AG10803 (cell line): ENCODE measurements at places on chromosomes 3 and 15.
A peak's percentile ranks its signal among the peaks of the same experiment; 100 is the strongest.

- DNase-seq: no peak
Measured at GRCh38 chr15:42155546-42156242, 742 bp downstream of the PLA2G4F start.

GRCh38 chr3:129056451-129057173 lies 4.0 kb upstream of the GP9 start:
- no peak for DNase-seq

DNA sequence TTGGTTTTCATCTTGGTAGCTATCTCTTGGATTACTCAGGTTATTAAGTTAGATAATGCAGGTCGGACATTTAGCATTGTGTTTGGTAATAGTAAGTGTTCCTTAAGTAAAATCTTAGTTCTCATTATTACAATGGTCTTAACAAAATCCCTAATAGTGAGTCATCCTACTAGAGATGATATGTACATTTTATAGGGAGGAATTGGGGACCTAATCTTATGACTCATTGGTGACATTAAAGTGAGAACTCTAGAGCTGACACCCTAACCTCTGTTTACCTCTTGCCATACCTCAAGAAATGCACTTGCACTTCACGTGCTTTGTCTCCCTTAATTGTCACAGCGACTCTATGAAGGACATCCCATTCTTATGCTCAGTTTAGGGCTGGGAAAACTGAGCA lies 174.9 kb downstream of the CADPS start:
- no peak for DNase-seq

DNA sequence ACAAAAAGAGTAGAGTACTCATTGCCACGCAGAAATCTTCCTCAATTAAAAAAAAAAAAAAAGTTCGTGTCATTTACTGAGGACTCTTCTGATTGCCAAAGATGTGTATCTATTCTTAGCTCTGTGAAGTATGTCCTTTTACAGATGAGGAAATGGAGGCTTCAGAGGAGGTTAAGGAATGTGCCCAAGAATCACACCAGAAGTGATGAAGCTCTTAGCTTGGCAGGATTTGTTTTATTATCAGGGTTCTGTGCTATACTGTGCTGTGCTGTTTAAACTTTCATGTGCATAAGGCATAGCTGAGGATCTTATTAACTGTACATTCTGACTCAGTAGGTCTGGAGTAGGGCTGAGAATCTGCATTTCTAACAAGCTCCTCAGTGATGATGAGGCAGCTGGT lies 665.2 kb upstream of the ADAMTS9 start:
- DNase-seq: peak; percentile 40

- no peak for DNase-seq
Measured at GRCh38 chr3:175288621-175289020, 429.5 kb downstream of the NAALADL2 start.

GRCh38 chr3:196749125-196749524 lies 9.5 kb downstream of the PAK2 start:
- DNase-seq: no peak

GRCh38 chr3:38549486-38549885 lies 53.3 kb downstream of the EXOG start:
- DNase-seq: no peak

DNA sequence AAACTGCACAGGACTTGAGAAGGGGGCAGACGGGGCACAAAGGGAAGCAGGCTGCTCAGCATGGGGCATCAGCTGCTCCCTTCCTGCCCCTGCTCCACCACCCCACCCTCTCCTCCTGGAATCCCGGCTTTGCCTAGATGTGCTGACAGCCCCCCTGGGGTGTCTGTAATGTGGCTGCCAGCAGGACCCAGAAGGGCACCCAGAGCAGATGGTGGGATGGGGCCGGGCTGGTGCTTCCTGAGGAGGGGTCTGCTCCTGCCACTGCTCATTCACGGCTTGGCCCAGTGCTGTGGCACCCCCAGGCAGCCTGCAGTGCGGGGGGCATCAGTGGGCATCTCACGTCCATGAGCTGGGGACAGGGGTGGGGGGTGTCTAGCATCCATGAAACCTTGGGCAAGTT lies 10.2 kb downstream of the H1-8 start:
- no peak for DNase-seq

GRCh38 chr3:176514297-176514696 lies 683.0 kb downstream of the TBL1XR1 start:
- peak; percentile 42 for DNase-seq

DNA sequence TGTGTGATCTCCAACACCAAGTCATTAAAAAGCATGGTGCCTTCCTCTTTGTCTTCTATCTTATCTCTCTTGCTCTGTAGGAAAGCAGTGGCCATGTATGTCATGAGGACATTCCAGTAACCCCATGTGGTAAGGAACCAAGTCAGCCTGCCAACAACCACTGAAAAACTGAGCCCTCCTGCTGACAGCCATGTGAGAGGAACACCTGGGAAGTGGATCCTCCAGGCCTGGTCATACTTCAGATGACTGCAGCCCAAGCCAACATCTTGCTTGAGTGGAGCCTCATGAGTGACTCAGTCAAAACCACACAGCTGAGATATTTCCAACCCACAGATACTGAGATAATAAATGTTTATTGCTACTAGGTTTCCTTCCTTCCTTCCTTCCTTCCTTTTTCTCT lies 597.3 kb downstream of the ZIC1 start:
- peak; percentile 76 for DNase-seq

DNA sequence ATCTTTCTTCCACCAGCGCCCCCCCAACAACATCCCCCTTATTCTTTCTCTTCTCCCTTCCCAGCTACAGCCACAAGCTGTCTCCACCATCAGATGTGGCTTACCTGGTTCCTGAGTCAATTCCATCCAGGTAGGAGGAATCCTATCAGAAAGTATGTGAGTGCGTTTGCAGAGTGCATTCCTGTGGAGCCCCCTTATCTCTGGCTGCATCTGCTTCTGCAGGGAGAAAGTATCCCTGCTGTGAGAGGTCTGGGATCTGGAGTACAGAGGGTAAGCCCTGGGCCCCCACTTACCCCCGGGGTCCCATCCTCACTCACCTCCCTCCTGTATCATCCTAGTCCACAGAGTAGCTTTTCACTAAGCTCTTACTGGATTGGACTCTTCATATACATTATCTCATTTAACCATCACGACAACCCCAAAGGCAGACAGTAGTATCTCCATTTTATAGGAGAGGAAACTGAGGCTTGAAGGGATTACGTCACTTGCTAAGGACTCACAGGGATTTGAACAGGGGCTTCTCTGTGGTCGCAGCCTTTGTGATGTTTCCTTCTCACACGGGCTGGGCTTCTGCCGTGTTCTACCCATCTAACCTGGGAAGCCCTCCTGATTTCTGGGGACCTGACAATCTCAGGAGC lies 22.2 kb upstream of the MAGEF1 start:
- DNase-seq: no peak

GRCh38 chr15:100879061-100879463 lies 569 bp upstream of the ALDH1A3 start:
- DNase-seq: no peak

DNA sequence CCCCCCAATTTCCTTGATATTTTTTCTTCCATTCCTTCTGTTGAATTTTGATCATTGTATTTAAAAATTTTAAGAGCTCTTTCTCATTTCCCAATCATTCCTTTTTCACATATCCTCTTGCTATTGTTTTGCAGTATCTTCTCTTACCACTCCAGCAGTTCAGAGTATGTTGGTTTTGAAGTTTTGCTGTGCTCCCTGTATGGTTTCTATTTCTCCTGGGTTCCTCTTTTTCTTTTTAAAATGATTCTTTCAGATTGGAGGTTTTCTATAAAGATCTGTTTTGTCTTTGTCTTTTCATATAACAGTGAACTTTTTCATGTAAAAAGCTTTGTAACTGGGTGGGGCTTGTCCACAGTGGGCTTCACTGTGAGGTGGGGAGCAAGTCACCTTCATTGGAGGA lies 12.8 kb downstream of the USP3 start:
- no peak for DNase-seq

DNA sequence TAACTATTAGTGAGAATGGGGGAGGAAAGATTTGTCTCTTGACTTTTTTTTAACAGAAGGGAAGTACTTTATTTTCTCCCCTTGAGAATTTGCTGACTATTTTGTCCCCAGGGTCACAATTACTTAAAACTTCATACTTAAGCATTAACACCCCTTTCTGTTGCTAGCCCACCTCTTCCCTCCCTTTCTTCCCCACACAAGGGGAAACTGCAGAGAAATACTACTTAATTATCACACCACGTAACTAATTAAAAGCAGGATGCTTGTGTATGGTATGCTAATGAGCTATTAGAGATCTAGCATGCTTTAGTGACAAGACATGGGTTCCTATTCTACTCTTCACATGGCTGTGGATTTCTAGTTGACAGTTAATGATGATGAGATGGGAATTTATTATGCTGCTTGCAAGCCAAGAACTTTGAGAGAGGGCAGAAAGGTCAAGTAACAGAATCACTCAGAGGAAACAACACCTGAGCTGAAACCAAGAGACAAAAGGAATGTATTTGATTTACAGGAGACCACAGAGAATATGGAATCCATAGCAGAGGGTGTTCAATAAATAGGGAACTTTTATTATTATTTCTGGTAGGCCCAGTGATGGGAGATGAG lies 179.2 kb downstream of the LSAMP start:
- no peak for DNase-seq

- peak; percentile 41 for DNase-seq
Measured at GRCh38 chr3:88005066-88005465, 53.7 kb downstream of the CGGBP1 start.

DNA sequence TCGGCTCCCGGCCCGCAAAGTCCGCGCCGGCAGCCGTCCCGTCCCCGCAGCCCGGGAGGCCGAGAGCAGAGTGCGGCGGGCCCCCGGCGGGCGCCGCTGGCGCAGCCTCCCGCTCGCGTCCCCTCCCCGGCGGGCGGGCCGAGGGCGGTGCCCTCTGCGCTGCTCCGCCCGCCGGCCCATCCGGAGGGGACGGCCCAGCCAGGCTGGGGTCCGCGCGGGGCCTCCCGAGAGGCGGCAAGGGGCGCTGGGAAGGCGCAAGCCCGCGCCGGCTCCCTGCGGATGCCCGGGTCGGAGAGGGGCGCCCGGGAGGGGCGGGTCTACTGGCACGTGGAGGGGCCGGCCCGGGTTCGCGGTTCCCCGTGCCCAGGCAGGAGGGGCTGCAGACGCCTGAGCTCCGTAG lies at the start of the genes CLCN2 and POLR2H:
TSS of gene CLCN2 (minus strand) at position 74 of the 400 bp plus-strand sequence. CDS start 126 bp downstream, outside the sequence.
TSS of gene POLR2H (plus strand) at position 179 of the 400 bp plus-strand sequence. CDS start 1,783 bp downstream, outside the sequence.
- DNase-seq: peak; percentile 27

GRCh38 chr15:41567862-41568261 lies 8.8 kb downstream of the TYRO3 start:
- no peak for DNase-seq

- DNase-seq: peak; percentile 70
Measured at GRCh38 chr15:56919031-56919608, 676 bp downstream of the TCF12 start.

GRCh38 chr3:76889911-76890310 lies 150.0 kb upstream of the ROBO2 start:
- no peak for DNase-seq

DNA sequence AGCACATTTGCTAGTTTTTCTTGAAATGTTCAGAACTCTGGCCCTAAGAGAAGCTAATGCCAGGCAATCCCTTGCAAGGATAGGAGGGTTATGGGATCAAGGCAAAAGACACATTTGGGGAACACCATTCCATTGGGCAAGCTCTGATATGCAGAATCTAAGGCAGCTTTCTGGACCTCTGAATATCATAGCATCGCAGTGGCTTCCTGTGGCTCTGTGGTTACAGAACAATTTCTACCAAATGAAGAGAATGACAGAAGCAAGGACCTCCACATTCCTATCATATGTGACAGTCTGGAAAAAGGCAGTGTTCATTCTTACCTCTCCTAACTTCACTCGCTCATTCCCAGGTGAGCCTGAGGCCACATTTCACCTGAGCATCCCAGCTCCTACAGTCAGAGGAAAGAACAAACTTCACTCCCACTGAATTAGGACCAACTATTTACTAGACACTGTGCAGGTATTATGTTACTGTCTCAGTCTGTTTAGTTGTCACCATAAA lies 836.1 kb upstream of the CFAP20DC start:
- DNase-seq: no peak

- DNase-seq: peak; percentile 36
Measured at GRCh38 chr3:146218880-146219866, 31.7 kb downstream of the PLSCR4 start.

GRCh38 chr3:158548691-158549090 lies 22.3 kb upstream of the MLF1 start:
- DNase-seq: no peak

- DNase-seq: no peak
Measured at GRCh38 chr3:161332792-161333191, 38.5 kb downstream of the SPTSSB start.

GRCh38 chr3:23915537-23916108 lies 1.2 kb downstream of the NKIRAS1 start:
- peak; percentile 22 for DNase-seq

DNA sequence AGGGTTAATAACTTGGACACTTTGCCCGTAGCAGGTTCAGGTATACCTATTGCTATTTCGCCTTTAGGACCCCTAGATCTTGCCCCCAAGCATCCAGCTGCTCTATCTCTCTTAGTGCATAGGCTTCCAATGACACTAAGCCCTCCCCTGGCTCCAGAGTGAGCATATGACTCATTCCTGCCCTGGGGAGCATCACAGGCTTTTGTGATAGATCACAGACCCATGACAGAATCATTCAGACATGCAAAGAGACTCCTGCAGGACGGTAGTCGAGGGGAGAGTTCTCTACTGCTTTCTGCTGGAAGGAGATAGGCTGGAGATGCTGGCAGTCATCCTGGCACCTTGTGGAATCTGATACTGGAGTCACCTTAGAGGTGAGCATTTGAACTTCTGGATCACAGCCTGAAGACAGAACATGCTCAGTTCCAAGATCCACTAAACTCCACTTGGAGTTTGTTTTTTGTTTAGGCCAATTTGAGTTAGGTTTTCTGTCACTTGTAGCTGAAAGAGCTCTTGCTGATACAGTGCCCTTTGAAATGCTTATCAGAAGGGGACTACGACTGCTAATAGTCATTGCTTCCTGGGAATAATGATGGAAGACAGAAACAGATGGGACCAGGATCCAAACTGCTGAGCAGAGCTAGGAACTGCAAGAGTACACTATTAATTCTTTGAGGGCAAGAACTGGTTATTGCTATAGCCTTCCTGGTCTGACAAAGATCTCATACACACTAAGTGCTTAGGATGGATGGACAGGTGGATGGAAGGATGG lies 11.0 kb downstream of the LYSMD2 start:
- DNase-seq: peak; percentile 80
